Stimulated activated CD4-positive, alpha-beta T cell treated with anti-CD3 and anti-CD28 coated beads, TNF-alpha, amount 100 ng/mL, for 1 hour (primary cell): ENCODE measurements at places on chromosomes 5 and 9.

DNA sequence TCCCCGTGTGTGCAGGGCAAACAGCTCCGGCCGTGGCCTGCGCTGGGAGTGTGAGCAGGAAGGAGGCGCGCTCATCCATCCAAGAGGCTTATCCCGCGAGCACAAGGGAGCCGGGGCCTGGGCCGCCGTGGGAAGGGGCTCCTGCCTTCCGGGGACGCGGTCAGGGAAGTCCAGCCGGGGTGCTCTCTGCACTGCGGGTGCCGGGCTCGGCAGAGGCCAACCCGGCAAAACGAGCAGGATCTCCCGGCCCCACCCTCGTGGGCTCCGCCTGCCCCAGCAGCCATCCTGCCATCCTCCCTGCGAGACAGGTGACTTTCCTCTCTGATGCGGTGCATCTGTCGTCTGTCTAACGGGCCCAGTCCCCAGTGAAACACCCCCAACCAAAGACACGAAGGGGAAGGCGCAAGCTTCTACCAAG is 244.2 kb downstream of the AUH start:
- no peak for DNase-seq

DNA sequence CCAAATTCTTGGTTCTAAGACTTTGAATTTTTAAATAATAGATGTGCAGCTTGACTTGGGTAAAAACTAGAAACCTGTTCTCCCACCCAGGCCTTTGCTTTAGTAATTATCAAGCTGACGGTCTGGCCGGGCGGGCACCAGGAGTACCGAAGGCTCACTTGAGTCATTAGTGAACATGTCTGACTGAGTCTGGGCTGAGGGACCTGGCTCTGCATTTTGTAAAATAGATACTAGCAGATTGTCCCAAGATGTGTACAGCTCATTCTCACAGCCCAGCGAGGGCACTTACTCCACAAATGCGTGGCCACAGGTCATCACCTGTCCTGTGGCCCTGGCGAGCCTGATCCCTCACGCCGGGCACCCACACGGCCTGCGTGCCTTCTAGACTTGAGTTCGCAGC is 216.2 kb downstream of the FANCC start:
- no peak for DNase-seq

DNA sequence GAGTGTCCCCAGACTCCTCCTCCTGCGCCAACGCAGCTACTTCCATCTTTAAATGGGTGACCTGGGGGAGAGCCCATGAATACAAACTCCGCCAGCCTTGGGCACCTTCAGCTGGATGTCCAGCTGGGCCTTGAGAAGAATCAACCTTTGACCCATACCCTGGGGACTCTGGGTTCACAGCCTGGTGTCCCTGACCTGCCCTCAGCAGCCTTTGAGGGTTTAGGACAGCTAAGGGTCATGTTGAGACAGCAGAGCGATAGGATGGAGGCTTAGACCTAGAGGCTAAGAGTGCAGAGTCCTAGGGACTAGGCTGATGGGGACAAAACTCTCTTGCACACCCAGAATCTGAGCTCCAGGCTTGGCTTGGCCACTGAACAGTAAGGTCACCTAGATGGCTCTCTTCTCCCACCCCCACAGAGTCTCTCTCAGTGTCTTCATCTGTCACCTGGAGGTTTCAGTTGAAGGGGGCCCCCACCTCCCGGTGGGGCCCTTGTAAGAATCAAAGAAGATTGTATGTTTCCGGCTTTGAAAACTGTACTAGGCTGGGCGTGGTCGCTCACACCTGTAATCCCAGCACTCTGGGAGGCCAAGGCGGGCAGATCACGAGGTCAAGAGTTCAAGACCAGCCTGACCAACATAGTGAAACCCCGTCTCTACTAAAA is 6.7 kb upstream of the AQP3 start:
- no peak for DNase-seq

GRCh38 chr9:136061405-136061804 is 33.7 kb downstream of the NACC2 start:
- DNase-seq = no peak

DNA sequence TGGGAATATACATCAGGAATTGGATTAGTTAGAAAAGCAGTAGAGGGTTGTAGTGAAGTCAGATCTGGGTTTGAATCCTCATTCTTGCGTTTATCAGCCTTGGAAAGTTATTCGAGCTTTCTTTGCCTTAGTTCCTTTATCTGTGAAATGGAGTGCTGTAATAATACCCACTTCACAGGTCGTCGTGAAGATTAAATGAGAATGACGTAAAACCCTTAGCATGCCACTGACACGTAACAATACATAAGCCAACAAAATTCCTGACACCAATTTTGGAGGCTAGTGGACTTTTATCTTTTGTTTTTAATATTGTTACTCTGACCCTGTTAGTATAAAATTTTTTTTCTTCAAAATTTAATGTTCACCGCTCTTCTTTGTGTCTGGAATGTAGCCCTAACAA is 3.4 kb downstream of the SKP2 start:
- DNase-seq = no peak

DNA sequence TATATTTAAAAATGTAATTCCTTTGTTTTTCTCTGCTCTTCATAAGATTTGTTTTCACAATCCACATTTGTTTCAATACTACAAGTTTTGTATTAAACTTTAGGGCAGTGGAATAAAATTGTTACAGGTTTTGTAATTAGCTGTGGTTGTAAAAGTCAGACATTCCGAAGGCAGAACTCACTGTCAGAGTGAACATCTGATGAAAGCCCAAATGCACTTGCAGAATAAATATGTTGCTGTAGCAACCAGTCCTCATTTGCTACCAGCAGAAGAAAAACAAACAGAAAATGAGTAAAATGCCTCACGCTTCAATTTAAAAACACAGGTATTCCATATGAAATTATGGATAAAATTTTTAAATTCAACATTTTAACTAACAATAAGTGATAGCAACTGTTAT is 740.1 kb upstream of the FAM174A start:
- no peak for DNase-seq

- no peak for DNase-seq
Observed at GRCh38 chr9:21969951-21970799, 24.0 kb downstream of the CDKN2A start.

DNA sequence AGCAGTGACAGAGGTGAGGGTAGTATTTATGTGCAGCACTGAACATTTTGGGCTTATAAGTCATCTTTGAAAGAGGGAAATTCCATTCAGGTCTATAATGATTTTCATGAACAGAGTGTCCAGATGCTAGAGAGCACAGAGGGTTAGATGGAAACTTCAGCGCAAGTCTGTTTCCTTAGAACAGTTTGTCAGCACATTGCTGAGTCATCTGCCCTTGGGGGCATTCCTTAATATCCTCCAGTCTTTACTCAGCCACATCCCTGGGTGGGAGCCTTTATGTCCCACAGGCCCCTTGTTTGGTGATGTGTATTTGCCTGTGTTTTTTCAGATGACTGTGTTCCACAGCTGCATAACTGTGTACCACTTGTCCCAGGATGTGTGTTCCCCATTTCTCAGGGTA is 138.5 kb upstream of the S1PR3 start:
- no peak for DNase-seq

- no peak for DNase-seq
Observed at GRCh38 chr9:847505-847904, 6.0 kb downstream of the DMRT1 start.

DNA sequence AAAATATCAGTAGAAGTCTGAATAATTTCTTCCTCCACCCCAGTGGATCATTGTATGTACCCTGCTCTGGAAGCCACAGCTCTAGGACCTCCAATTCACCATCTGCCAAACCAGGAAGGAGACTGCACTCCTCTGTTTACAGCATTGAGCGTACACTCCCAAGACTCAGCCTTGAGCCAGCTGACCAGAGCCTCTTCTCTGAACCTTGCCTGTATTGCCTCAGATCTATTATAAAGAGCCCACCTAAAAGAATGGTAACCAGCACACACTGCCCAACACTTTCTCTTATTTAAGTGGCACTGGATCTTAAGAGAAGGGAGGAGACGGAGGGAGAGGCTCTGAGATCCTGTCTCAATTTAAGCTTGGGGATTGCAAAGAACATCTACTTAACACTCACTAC is 217.8 kb upstream of the RASEF start:
- no peak for DNase-seq

- no peak for DNase-seq
Observed at GRCh38 chr9:13278023-13278367, 1.5 kb downstream of the MPDZ start.
